ENCODE measurements at places on chromosomes 3 and 15. TPM values are rescaled to one million over a fixed set of nuclear protein-coding genes. Genes with fewer than 3 reads are reported as not detected.

Gene ISY1
- total RNA-seq, result 80.1 TPM

Gene FSD2
- not detected for total RNA-seq

Gene C3orf22
- not detected for total RNA-seq

Gene STRIT1
- total RNA-seq, result not detected

Gene SCAANT1
- not detected for total RNA-seq

Gene SMAD6
- 0.10 TPM for total RNA-seq

Gene ROBO1
- total RNA-seq, result 16.5 TPM

Gene LHFPL4
- total RNA-seq, result not detected

Gene TGM4
- not detected for total RNA-seq

Gene IL16
- 110 TPM for total RNA-seq

Gene CHRM5
- not detected for total RNA-seq

Gene GOLGA8M
- 1.8 TPM for total RNA-seq

Gene DPPA2
- total RNA-seq, result not detected

Gene HYAL1
- not detected for total RNA-seq

DNA sequence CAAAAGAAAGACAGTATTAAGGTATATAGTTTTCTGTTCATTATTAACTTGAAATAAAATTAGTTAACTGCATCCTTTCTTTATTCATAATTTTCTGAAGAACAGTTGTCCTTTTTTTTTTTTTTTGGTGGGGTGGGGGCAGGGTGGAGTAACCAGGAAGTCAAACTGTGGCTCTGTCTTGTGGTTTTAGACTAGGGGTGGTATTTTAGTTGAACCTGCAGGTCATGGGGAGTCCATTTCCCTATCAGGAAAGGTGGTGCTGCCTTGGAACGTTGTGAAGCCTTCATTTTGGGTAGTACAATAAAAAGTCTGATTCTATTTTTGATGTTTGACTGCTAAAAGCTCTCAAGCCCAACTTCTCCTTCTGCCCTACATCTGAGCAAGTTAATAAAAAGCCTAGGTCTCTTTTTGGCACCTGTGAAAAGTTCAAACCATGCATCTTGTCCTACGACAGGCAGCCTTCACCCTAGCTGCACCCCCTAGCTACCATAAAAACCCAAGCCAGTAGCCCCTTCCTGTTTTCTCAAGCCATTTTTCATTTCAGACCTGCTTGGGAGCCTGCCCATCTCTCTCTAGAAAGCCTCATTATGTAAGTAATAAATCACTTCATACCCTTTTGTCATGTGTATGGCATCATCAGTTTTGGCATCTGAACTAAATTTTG is 31.2 kb upstream of the RIOX2 start:
- no peak for DNase-seq

- DNase-seq, result peak; percentile 76
Observed at GRCh38 chr3:9778143-9779074, 8.7 kb upstream of the CAMK1 start.

GRCh38 chr3:70040386-70040785 is 40.9 kb downstream of the SAMMSON start:
- DNase-seq, result no peak

DNA sequence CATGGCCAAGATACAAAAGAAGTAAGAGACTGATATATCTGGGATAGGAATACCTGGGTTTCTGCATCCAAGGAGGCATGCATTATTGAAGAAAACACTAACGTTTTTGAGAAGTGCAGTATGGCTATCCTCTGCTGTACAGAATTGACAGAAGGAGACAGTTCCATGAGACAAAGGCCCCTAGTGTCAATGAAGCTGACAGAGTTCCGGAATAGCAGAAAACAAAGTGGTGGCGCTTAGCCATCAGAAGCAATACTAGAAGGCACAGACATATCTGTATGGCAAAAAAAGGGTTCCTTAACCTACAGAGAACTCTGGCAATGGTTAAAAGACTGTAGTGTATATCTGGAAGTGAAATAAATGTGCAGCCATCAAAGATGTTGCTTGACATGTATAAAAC is 77.8 kb downstream of the VGLL3 start:
- DNase-seq, result no peak

GRCh38 chr15:76575679-76576078 is 239.1 kb downstream of the ISL2 start:
- DNase-seq, result no peak

DNA sequence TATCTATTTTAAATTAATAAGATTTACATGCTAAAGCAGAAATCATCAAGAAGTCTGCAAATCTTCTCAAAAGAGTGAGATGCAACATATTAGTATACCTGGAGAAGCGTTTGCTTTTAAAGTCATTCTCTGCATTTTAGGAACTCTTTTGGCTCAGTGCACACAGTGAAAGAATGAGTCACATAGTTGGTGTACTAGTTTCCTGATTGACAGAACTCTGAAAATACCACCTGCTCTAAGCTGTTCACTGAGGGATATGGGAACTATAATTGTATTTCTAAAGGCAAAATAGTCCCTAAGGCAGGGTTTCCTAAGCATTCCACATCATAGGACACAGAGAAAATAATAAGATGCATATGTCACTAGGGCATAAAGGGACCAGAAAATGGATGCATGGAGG is 838.5 kb downstream of the DIPK2A start:
- DNase-seq, result no peak

DNA sequence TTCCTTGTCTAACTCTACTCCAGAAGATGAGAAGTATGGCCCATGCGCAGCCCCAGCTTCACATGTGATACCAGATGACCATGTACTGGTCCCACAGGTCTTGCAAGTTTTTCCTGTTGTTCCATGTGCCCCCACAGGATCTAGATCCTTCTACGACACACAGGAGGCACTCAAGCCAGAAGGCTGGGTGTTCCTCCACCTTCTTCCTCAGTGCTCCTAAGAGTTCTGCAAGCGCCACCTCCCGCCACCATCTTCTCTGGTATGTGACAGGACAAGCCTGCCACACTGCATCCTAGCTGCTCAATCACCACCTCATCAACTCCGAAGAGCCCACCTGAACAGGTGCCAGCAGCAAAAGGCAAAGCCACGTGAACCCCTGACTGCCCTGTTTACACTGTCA is 43.1 kb downstream of the XXYLT1 start:
- DNase-seq, result no peak

GRCh38 chr15:22778796-22779195 is 7.6 kb upstream of the NIPA1 start:
- DNase-seq, result no peak

DNA sequence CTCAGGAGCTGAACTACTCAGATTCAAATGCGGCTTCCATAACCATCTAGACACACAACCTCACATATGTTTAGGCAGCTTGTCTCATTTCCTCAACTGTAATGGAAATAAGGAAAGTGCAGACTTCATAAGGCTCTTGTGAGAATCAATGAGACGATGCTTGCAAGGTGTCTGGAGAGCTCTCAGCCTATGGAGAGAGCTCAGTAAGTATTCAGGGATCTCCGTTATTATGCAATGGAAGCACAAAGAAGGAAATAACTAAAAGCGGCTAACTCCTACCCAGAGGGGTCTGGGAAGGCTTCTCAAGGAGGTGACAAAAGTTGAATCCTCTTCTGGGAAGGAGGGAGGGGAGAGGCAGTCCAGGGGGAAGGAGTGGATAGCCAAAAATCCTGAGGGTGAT is 50.1 kb upstream of the LIPC start:
- DNase-seq, result no peak

- DNase-seq, result no peak
Observed at GRCh38 chr3:129556890-129557547, 14.0 kb downstream of the H1-8 start.

DNA sequence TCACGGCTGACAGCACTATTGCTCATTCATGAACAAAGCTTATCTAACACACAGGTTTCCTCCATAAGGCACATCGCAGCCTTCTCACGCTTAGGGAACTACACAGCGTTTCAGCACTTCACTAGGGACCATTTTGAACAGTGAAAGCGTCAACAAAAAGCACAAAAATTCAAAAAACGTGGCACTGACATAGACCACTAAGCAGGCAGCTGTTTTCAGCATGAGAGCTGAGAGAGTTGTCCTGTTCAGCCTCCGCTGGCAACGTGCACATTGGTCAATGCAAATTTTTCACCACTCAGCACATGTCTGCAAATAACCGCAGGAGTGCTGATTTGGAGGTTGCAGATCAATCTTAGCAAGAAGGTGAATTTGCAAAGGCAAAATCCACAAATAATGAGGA is 109.2 kb downstream of the LRRK1 start:
- no peak for DNase-seq

GRCh38 chr15:29852201-29852600 is 29.9 kb upstream of the TJP1 start:
- DNase-seq, result no peak

DNA sequence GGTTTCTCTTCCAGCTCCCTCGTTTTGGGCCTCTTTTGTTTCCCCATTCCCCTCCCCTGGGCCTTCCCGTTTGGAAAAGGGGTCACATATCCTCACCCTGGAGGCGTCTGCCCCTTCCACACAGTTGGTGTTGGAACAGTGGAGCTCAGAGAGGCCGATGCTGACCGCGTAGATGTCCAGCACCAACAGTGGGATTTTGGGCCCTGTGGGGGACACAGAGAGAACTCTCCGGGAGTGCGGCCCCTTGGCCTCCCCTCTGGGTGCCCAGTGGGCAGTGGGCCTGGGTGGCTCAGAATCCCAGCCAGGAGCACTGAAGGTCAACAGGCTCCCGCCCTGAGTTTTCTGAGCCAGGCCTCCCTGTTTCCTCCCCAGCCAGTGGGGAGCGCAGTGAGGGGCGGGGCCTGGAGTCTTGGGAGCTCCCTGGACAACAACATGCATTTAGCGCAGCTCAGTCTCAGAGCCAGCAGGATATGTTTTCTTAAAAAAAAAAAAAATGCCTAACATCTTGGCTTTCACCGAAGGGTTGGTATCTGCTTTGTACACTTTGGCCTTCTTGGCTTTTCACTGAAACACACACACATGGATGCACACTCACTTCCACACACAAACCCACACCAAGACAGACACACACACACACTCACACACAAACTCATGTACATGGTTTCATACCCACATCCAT is 670 bp upstream of the ISLR start:
- DNase-seq, result no peak

GRCh38 chr3:54878145-54878544 is 49.7 kb downstream of the LRTM1 start:
- DNase-seq, result no peak

- no peak for DNase-seq
Observed at GRCh38 chr15:39392469-39393047, 188.3 kb upstream of the THBS1 start.

DNA sequence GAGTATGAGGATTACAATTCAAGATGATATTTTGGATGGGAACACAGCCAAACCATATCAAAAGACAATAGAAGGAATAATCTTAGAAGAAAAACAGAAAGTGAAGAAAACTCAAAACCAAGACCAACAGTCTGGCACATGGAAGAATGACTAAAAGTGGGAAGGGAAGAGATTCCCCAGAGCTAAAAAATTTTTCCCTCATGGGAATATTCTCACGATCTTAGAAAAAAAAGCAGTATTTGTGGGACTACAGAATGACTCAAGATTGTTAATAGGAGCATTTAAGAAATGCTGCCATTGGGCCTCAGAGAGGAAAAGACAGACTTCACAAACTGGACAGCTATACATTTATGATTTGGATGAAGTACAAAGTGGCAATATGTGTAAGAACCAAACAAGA is 18.3 kb downstream of the OSTN start:
- no peak for DNase-seq

GRCh38 chr15:29089731-29090616 is 179.6 kb downstream of the NSMCE3 start:
- peak; percentile 39 for DNase-seq

- no peak for DNase-seq
Observed at GRCh38 chr3:59780209-59780608, 730.4 kb upstream of the CFAP20DC start.

DNA sequence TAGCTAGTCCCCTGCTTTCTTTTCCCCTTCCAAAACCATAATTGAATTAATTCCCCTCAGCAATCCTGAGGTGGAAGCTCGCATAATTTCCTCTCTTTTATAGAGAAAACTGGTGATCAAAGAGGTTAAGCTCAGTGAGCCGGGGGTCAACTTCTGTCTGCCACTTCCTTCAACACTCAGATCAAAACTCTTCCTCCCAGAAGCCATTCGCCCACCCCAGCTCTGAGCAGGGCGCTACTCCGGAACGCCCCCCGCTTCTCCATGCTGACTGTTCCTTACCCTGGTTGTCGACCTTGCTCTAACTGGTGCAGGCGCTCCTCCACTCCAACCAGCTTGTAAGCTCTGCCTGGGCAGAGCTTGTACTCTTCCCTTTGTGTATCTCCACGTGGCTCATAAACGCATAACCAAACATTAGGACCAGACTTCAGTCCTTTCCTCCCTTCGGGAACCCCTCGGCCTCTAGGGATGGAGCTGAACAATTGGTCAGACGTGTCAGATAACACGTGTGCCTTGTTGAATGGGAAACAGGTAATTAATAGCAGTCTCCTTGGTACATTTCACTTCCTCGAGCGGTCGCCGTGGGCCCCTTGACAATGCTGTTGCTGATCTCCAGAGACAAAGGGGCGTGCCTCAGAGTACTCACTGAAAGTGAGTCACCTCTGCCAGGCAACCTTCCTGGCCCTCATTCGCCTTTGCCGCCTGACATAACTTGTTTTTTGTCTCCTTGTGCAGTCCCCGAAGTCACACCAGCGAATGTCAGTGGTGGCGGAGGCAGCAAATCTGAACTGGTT is 71.8 kb downstream of the IL5RA start:
- DNase-seq, result no peak

DNA sequence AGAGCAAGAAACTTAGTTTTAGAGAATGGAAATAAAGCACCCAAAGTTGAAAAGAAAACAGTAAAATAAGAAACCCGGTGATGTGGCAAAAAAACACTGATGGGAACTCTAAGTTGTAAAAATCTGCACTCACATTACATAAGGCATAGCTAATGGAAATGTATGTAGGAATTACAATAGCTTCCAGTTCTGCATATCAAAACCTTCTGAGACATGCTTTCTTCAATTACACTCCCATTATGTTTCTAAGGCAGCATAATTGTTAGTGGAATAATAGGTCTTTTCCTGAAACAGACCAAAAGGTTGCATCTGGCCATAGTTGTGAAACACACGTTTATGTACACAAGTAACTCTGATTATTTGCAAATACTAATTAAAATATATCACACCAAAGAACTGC is 41.4 kb downstream of the SLC30A4 start:
- no peak for DNase-seq

DNA sequence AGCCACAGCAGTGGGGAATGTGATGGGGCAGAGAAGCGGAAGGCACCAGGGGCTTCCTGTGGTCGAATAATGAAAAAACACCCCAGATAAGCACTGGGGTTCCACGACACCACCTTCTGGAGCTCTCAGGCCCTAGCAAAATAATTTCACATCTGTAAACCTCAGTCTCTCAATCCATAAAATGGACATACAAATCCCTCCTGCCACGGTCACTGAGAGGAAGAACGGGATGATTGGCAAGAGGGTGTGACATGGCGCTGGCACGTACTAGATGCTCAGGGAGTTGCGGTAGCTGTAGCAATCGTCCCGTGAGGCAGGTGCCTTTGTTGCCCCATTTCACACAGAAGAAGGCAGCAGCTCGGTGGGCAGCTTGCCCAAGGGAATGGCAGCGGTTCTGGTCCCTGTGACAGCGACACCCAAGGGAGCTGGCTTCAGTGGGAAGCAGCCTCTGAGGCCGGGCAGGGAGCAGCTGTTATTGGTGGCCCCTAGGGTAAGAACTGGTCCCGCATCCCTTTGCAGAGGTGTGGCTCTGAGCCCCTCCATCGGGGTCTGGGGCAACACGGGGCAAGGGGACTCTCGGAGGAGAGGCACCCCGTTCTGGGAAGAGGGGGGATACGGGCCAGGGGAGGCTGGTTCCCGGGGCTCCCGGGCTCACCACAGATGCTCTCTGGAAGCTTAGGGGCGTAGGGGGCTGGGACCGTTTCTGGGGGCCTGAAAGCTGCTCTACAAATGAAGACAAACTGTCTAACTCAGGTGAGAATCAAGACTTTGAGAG is 114.0 kb upstream of the ALDH1A3 start:
- no peak for DNase-seq
